ENCODE measurements at places on chromosomes 5 and 9.

- no peak for DNase-seq
These were observed 115.7 kb upstream of the MTAP start for GRCh38 chr9:21686738-21687137.

DNA sequence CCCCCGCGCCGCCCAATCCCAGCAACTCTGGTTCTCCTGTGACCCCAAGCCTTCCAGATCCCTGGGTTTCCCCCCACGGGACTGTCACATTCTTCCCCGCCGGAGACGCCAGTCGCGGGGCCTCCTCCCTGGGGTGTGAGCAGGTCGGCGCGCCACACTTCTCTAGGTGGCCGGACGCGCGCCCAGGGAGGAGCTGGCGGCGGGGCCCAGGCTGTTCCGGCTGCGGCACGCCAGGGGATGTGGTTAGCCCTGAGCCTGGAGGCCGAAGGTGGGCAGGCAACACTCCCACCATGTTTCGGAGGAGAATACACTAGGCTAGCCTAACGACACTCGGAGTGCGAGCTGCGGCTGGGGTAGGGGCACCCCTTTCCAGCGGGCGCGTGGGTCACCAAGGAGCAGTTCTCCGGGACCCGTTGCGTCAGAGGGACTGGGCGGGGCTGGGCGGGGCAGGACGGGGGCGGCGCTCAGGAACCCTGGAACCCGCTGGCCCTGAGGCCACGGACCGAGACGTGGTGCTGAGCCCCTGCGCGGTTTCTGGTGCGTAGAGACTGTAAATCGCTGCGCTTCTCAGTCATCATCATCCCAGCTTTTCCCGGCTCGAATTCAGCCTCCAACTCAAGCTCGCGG is at the start of gene SLC27A6:
SLC27A6 (plus strand) TSS at position 478 of the 627 bp plus-strand sequence. CDS start 650 bp downstream, outside the sequence.
- DNase-seq = no peak

DNA sequence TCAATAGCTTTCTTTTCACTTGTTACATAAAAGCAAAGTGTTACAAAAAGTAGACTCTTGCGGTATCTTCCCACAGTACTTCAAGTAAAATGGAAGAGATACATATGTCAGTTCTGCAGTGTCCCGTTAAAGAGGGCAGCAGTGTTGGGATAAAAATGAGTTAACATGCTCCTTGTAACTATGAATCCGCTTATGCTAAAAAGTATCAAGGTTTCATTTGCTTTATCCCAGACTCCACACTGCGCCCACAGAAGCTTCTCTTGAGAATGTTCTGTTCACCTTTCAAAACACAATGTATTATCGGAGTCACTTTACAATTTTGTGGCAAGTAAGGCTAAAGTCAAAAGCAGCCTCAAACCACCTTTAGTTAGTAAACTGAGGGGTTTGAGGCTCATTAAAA is 790 bp downstream of the PTAR1 start:
- DNase-seq = no peak

DNA sequence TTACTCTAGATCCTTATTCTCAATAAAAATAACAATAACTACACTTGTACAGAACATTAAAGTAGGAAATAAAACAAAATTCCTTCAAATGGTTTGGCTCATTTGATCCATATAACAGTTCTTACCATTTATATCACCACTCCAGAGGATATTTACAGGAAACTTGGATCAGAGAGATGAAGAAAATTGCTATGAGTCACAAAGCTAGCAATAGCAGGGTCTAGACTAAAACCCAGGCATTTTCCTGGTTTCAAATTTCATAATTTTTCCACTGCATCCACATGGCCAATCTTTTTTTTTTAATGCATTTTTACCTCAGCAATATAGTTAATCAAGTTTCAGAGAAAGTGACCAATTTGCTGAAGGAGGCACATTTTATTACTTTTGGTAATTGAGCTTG is 299.2 kb downstream of the ELAVL2 start:
- DNase-seq = no peak

DNA sequence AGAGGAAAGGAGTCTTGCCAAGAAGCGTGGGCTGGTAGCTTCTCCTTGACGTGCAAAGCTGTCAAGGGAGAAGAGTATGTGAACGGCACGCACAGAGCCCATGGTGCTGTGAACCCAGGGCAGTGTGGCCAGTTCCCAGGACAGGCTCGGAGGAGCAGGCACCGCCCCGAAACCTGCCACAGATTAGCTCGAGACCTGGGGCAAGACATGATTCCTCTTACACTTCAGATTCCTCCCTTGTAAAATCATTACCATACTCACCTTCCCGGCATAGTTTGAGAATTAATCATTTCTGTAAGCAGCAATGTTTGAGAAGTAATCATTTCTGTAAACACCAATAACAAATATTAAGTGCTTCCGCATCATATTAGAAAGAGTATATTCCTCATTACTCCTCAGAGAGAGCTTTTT is 19.9 kb downstream of the GOLM1 start:
- no peak for DNase-seq

DNA sequence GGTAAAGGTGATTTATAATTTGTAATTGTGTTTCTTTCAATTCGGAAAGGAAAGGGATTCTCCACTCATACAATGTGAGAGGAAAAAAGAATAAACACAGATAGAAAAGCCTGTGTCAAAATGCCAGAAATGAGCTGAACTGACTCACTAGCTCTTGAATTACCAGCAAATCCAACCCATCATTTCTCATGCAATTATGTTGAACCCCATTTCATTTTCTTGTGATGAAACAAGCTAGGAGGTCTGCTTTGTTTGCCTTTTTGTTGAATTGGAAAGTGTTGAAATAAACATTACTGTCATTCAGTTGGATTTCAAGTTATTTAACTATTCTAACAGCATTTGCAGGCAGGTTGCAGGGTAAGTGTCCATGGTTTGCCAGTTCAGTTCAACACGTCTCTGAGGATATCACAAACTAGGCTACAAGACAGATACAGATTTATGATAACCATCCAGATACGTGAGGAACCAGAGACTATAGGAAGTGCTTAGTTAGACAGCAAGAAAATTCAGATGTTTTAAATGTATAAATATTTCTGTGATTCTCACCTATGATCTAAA is 547.2 kb downstream of the MAT2B start:
- no peak for DNase-seq

DNA sequence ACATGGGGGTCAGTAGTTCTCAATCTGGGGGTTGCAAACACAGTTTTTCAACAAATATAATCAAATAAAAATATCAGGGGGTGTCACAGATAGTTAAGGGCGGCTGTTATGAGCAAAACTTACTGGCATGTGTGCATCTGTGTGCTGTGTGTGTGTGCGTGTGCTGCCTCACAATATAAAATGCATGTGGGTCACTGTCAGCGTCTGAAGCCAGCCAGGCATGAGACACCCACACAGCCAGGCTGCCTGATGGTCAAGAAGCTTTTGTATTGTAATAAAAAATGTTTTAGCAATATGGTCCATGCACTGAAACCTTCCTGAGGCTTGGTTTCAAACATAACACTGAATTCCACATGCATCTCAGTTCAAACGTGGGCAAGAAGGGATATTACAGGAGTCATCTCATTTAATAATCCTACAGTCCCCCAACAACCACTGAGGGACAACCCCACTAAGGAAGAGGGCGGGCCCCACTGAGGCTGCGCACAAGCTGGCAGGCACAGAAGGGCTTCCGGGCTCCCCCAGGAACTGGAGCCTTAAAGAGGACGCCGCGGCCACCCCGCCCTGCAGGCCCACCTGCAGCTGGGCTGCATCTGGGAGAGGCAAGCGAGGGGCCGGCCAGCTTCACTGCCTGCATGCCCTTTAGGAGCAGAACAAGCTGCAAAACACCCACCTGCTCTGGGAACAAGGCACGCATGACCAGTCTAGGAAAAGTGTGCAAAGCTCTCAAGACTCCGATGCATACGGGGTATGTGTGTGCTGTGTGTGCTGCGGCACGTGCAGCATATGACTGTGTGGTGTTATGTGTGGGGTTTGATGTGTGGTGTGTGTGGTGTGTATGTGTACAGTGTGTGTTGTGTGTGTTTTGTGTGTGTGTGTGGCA is 14.1 kb downstream of the SEMA4D start:
- DNase-seq = peak; percentile 68

DNA sequence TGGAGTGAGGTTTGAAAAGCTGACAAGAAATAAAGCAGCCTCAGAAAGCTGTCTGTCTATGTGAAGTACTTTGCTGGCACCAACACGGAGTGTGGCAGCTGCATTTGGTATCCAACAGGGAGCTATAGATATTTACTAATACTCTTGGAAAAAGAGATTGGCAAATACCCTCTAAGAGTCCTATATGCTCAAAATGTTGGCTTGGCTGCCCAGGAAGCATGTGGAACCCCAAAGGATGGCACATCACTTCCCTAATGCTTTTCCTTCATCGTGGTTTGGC is 398.3 kb downstream of the TLE4 start:
- DNase-seq = no peak

- no peak for DNase-seq
These were observed 291.2 kb downstream of the AOPEP start for GRCh38 chr9:95017661-95018060.

- DNase-seq = no peak
These were observed 7.4 kb upstream of the GLIPR2 start for GRCh38 chr9:36129139-36129538.

GRCh38 chr5:12284604-12285003 is 380.4 kb upstream of the CTNND2 start:
- DNase-seq = no peak

- DNase-seq = no peak
These were observed 19.7 kb downstream of the GPR107 start for GRCh38 chr9:130073373-130073772.

GRCh38 chr9:134182554-134183085 is 18.3 kb upstream of the RNU6ATAC start:
- no peak for DNase-seq

DNA sequence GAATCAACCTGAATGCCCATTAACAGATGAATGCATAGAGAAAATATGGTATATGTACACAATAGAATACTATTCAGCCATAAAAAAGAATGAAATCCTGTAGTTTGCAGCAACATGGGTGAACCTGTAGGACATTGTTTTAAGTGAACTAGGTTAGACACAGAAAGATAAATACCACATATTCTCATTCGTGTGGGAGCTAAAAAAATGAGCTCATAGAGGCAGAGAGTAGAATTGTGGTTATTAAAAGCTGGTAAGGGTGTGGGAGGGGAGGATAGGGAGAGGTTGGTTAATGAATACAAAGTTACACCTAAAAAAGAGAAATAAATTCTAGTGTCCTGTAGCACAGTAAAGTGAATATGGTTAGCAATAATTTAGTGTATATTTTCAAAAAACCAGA is 23.5 kb downstream of the PTTG1 start:
- DNase-seq = no peak

DNA sequence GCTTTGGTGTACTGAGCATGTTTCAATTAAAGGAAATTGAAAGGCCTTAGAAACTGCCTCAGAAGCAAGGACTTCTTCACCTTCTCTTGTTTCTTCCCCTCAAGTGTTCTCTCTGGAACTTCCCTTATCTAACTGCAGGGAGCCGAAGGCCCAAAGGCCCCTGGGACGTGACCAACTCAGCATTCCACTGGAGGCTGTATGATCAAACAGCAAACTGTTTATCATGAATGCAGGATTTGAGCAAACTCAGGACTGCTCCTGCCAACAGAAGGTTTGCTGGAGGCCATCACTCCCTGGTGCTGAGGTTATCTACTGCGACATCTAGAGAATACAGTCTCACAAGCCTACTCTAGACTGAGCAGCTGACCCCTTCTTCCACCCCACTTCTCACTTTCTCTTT is 4.8 kb upstream of the CDH10 start:
- no peak for DNase-seq

DNA sequence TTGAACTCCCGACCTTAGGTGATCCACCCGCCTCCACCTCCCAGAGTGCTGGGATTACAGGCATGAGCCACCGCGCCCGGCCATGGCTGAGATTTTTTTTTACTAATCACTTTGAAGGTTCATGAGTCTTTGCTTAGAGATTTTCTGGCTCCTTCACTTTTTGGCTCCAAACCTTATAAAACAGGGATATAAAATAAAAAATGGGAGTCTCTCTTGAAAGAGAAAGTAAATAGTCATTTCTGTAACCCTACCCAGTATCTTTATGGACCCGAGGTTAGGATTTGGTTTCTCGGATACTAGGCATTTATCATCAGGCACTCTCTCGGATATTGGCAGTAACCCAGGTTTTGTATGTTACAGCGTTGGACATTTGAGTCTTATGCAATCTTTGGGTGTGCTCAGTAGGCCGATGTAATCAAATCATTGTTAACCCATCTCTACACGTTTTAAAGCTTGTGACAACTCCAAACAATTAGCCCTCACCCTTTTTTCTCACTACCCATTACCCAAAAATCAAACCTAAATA is 25.3 kb downstream of the STXBP1 start:
- DNase-seq = no peak

DNA sequence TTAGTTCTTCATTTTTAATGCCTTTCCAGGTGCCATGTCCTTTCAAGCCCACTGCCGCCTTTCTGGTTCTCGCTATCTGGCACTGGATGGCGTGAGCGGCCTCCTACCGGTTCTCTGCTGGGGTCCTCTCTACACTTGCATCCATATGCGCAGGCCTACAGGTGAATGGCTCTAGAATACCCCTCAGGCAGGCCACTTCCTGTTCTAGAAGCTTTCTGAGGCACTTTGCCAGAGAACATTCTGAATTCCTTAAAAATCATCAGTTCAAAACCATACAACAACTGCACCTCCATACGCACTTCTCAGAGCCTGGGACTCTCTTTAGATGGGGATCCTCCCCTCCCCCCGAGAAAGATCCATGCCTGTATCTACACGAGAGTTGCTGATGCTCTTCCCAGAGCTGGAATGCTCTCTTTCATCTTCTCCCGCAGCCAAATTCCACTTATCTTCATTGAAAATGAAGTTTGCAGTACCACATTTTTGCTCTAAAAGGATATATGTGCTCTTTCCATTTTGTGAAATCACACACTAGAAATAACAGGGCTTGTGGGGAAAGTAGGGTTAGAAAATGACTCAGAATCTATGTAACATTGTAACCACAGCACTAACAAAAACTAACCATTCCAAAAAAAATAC is 1.4 kb upstream of the LHFPL2 start:
- no peak for DNase-seq

DNA sequence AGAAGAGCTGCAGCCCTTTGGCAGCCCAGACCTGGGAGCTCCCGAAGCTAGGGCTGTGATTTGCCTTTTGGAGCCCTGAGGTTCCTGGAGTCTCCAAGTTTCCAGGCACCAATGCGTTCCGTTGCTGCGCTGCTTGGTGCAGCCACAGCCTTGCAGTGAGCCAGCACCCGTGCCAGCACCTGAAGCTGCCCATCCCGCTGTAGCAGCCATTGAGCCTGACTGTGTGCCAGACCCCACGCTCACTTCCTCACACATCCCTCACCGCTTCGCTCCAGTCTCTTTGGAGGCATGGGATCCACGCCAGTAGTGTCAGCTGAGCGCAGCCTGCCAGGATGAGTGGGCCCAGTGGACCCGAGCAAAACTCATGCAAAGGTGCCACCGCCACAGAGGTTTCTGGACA is 22.5 kb upstream of the C9orf72 start:
- no peak for DNase-seq

GRCh38 chr9:18658804-18659705 is 185.1 kb downstream of the ADAMTSL1 start:
- no peak for DNase-seq

DNA sequence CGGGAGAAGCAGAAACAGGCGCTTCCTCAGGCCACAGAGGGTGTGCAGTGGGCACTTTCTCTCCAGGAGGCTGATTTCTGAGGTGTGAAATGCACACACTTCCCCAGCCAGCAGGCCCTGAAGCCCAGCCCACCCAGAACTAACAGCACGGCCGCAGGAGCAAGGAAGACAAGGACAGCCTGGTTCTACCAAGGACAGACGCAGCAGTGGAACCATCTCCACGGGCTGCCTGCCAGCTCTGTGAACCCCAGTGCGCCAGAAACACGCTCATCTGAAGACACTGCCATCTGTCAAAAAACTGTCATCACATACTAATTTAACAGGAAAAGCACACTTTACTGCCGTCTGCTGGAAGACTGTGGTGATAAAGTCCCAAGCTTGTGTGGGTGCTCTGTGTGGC is 40.7 kb downstream of the MAPK9 start:
- DNase-seq = no peak
